Sigmoid colon (tissue), 7 donors: ENCODE measurements at places on chromosomes 12 and 14. TPM values are rescaled to one million over a fixed set of nuclear protein-coding genes. Genes with fewer than 3 reads are reported as not detected.

Gene BCL2L2
- total RNA-seq: 75.9 TPM

- H3K4me3 ChIP-seq: no peak overlapping the region
- no peak for DNase-seq
- H3K27me3 ChIP-seq: no peaks in the 10 kb centered on the region
- no peak overlapping the region for H3K27ac ChIP-seq
- no peaks in the 10 kb centered on the region for H3K36me3 ChIP-seq
Observed at GRCh38 chr14:91390165-91390778, 27.3 kb downstream of the CCDC88C start.

DNA sequence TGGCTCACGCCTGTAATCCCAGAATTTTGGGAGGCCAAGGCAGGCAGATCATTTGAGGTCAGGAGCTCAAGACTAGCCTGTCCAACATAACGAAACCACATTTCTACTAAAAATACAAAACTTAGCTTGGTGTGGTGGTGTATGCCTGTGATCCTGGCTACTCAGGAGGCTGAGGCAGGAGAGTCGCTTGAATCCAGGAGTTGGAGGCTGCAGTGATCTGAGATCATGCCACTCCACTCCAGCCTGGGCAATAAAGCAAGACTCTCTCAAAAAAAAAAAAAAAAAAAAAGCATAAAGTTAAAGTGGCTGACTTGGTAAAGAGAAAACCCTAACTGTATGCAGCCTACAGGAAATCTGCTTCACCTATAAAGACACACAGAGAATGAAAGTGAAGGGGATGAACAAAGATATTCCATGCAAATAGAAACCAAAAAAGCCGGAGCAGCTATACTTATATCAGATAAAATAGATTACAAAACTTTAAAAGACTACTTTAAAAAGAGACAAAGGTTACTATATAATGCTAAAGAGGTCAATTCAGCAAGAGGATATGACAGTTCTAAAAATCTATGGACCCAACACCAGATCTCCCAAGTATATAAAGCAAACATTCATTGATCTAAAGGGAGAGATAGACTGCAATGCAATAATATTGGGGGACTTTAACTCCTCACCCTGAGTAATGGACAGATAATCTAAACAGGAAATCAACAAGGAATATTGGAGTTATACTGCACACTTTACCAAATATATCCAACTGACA is 4.1 kb downstream of the CLEC2B start:
- H3K27ac ChIP-seq: no peak overlapping the region
- no peaks in the 10 kb centered on the region for H3K4me1 ChIP-seq
- no peak for DNase-seq
- no peaks in the 10 kb centered on the region for H3K27me3 ChIP-seq

DNA sequence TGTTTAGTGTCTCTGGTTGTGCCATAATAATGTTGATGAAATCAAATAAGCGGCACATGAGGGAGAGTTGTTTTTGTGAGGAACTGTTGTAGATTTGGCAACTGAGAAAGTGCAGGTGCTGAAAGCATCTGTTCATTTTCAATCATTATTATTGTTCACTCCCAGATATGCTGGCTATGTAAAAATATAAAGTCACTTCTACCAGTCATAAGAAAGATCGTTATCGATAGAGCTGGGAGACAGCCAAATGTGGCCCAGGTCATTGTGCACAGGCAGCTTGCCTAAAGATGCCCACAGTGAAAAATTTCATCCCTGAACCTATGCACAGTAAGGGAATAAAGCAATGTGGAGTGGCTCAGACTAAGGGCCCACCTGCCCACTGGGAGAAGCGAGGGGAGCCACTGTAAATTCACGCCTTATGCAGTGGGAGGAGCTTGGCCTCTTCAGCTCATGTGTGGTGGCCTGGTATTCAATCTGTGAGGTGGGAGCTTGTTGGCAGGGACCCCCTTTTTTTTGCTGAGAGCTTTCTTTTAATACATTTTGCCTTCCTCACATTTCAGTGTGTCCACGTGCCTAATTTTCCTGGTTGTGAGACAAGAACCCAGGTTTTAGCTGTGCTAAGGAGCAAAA is 1490.8 kb upstream of the TMEM132C start:
- H3K4me3 ChIP-seq: no peak overlapping the region
- H3K36me3 ChIP-seq: no peaks in the 10 kb centered on the region
- no peaks in the 10 kb centered on the region for H3K4me1 ChIP-seq
- H3K27me3 ChIP-seq: no peaks in the 10 kb centered on the region
- no peak for DNase-seq
